Stimulated activated CD8-positive, alpha-beta memory T cell treated with anti-CD3 and anti-CD28 coated beads, Interleukin-15, amount 100 ng/mL, for 4 hours (primary cell): ENCODE measurements at places on chromosomes 5 and 9.

- DNase-seq, result no peak
Observed at GRCh38 chr5:120012431-120012830, 383.1 kb downstream of the FAM170A start.

- DNase-seq, result no peak
Observed at GRCh38 chr5:96176022-96176421, 214.4 kb upstream of the ELL2 start.

GRCh38 chr5:53944981-53945380, 365.4 kb downstream of the ARL15 start:
- no peak for DNase-seq

GRCh38 chr5:18712936-18713485, 1078.8 kb downstream of the TAF11L14 start:
- no peak for DNase-seq

- DNase-seq, result no peak
Observed at GRCh38 chr5:67908126-67908765, 307.3 kb upstream of the PIK3R1 start.

- DNase-seq, result no peak
Observed at GRCh38 chr5:86640998-86641397, 23.3 kb downstream of the COX7C start.

DNA sequence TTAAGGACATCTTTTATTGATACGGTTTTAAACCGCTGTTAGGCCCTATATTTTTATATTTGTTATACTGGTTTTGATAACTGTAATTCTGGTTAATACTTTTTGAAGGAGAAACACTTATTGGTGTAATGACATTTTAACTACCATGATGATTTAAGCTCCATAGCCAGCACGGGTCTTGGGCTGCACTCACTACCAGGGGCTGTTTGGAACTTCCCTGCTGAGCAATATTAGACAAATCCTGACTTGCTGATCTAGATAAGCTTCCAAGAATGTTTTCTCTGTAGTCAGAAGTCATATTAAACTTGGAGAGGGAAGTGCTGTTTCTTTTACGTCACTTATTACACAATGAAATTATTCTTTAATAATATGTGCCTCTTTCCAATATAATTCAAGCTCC, 540.0 kb upstream of the GRAMD2B start:
- DNase-seq, result no peak

DNA sequence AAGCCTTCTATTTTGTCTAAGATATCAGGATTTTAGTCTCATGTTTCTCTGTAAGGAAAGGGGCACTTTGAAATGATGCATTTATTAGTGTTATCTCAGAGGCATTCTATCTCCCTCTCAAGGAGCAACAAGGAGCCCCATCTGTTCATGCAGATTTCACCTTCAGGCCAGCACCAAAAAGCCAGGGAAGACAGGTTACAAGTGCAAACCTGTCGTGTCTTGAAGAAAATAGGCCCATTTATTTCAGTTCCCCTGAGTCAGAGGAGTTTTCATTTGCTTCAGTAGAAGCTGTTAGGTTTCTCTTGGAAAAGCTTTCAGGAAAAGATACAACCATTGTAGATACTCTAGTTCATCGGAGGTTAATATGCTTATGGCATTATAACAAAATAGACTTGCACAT, 97.2 kb downstream of the SPOCK1 start:
- no peak for DNase-seq

GRCh38 chr9:97038611-97039513, at the start of gene CTSV:
Gene CTSV (minus strand): TSS chr9:97039142. CDS start chr9:97038043, 1,099 bp downstream.
- DNase-seq, result peak; percentile 44

- no peak for DNase-seq
Observed at GRCh38 chr5:33611877-33612276, 171.1 kb downstream of the TARS1 start.
